ENCODE measurements at places on chromosomes 1 and 21. TPM values are rescaled to one million over a fixed set of nuclear protein-coding genes. Genes with fewer than 3 reads are reported as not detected.

DNA sequence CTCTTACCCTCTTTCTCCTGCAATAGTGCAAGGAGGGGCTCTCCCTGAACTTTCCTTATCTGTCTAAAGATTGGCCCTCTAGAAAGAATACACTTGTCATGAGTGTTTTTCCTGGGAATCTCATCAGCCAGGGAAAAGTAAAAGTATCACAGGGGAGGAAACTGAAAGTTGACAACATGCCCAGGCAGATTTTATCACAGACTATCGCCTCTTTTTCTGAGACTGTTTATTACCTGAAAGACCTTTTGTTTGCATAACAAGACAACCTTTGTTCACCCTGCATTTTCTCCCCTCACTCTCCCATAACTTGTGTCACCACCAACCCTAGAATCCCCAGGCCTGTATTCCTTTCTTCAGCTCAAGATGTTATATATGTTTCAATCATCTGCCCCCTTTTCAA is 794.7 kb upstream of the ADAMTS5 start:
- no peak for DNase-seq
- no peaks in the 10 kb centered on the region for H3K36me3 ChIP-seq
- no peak overlapping the region for H3K4me3 ChIP-seq
- H3K27me3 ChIP-seq: no peaks in the 10 kb centered on the region
- H3K27ac ChIP-seq: no peak overlapping the region
- H3K4me1 ChIP-seq: no peaks in the 10 kb centered on the region

DNA sequence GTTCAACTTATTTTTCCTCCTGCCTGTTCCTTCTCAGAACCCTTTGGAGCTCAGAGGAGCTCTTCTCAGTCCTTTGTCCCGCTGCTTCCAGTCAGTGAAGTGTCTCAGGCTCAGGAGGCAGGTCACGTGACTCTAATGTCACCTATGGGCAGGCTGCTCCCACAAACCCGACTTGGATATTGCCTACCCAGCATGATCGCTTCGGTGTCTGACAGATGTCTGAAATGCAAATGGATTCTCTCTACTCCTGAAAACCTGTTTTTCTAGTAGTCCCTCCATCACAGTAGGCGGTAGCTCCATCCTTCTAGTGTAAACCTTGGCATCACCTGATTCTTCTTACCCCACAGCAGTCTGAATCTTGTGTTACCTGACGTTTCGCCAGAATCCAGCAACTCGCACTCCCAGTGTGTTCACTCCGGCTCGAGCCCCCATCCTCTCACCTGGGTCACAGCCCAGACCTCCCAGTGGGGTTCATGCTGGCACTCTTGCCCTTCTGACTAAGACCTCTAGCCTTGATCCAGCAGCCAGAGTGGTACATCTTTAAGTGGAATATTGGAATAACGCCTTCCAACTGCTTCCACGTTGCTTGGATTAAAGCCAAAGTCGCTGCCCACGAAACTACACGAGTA is 5.4 kb downstream of the PADI6 start:
- no peak for DNase-seq
- H3K27me3 ChIP-seq: peaks cover 20% of the 10 kb centered on the region
- no peaks in the 10 kb centered on the region for H3K4me1 ChIP-seq
- no peaks in the 10 kb centered on the region for H3K36me3 ChIP-seq

- DNase-seq: no peak
- peaks cover 16% of the 10 kb centered on the region for H3K27me3 ChIP-seq
- H3K4me1 ChIP-seq: no peaks in the 10 kb centered on the region
- H3K4me3 ChIP-seq: no peak overlapping the region
These were observed 27.1 kb upstream of the RERE start for GRCh38 chr1:8844501-8845006.

GRCh38 chr1:222522105-222522915 is 25.6 kb downstream of the HHIPL2 start:
- H3K36me3 ChIP-seq: no peaks in the 10 kb centered on the region
- no peak for DNase-seq
- no peaks in the 10 kb centered on the region for H3K4me1 ChIP-seq

GRCh38 chr1:201180901-201181300 is 9.7 kb upstream of the IGFN1 start:
- H3K27me3 ChIP-seq: peaks cover 3% of the 10 kb centered on the region
- H3K4me3 ChIP-seq: no peak overlapping the region
- H3K4me1 ChIP-seq: no peaks in the 10 kb centered on the region
- no peak for DNase-seq
- no peak overlapping the region for H3K27ac ChIP-seq

DNA sequence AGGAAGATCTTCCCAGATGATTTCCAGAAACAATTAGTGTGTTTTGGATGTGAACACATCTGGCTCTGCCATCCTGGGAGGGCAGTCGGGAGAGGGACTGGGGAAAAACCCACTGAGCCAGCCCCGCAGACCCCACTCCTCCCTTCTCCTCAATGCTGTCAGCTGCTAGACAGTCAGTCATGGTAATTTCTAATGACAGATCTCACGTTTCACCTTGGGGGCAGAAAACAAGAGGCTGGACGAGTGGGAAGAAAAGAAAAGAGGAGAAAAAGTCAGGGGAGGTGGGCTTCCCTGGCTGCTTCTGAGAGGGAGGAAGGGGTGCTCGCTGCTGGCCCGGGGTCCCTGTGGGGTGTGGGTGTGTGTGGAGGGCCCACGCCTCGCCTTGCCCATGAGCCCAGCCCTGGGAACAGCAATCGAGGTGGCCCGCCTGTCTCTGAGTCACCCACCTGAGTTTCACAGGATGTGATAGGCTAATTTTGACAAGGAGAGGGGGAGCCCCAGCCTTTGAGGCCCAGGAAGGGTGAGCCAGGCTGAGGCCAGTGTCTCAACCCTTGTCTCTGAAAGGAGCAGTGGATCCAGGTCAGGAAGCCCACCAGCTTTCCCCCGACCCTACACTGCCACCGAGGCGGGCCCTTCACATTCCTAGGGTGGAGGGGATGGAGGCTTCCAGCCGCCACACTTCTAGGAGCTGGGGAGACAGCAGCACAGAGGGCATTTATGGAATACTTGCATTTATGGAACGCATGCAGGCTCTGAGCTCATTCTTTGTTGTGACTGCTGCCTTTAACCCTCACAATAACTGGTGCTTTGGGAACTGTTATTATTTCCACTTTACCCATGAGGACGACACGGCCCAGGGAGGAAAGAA is 49.1 kb upstream of the IFNLR1 start:
- H3K36me3 ChIP-seq: no peaks in the 10 kb centered on the region
- H3K27me3 ChIP-seq: no peaks in the 10 kb centered on the region
- no peak overlapping the region for H3K4me3 ChIP-seq
- H3K27ac ChIP-seq: no peak overlapping the region
- H3K4me1 ChIP-seq: no peaks in the 10 kb centered on the region
- no peak for DNase-seq

DNA sequence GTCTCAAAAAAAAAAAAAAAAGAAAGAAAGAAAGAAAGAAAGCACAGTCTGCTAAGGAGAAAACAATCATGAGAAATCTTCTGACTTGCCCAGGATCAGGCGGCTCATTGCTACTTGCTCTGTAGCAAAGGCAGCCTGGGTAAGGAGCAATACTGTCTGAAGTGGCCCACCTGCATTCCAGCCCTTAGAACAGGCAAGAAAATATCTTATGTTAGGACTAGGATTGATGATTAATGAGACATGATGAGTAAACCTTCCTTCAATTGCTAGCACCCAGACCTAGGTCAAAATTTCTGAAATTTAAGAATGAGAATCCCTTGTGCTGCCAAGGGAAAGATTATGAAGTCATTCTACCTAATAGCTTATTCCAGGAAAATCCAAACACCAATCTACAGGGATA is 140.8 kb downstream of the DSCAM start:
- H3K4me1 ChIP-seq: no peaks in the 10 kb centered on the region
- no peak for DNase-seq
- H3K27ac ChIP-seq: no peak overlapping the region
- H3K4me3 ChIP-seq: no peak overlapping the region

GRCh38 chr1:167983797-167984420 is 47.0 kb upstream of the MPC2 start:
- H3K27ac ChIP-seq: no peak overlapping the region
- no peaks in the 10 kb centered on the region for H3K4me1 ChIP-seq
- H3K4me3 ChIP-seq: no peak overlapping the region
- H3K27me3 ChIP-seq: no peaks in the 10 kb centered on the region

- H3K4me1 ChIP-seq: no peaks in the 10 kb centered on the region
- H3K27ac ChIP-seq: no peak overlapping the region
- H3K27me3 ChIP-seq: peaks cover 22% of the 10 kb centered on the region
- no peak overlapping the region for H3K4me3 ChIP-seq
These were observed 29.0 kb upstream of the TMEM51 start for GRCh38 chr1:15124362-15125100.

GRCh38 chr1:101960142-101960541 is 36.6 kb downstream of the OLFM3 start:
- no peak for DNase-seq
- H3K27me3 ChIP-seq: no peaks in the 10 kb centered on the region
- H3K36me3 ChIP-seq: no peaks in the 10 kb centered on the region
- H3K4me3 ChIP-seq: no peak overlapping the region
- no peaks in the 10 kb centered on the region for H3K4me1 ChIP-seq
- H3K27ac ChIP-seq: no peak overlapping the region

MPZL1 gene
- 9.4 TPM for total RNA-seq

ADIPOR1 gene
- total RNA-seq: 56.9 TPM

KLHDC8A gene
- total RNA-seq: not detected
